ENCODE measurements at places on chromosomes 2 and 18. TPM values are rescaled to one million over a fixed set of nuclear protein-coding genes. Genes with fewer than 3 reads are reported as not detected.

SGPP2 gene
- total RNA-seq = 20.8 TPM

- no peak overlapping the region for H3K4me3 ChIP-seq
- H3K27ac ChIP-seq = no peak overlapping the region
- no peaks in the 10 kb centered on the region for H3K27me3 ChIP-seq
Observed at GRCh38 chr2:13905831-13906230, 726.7 kb upstream of the LRATD1 start.

LYG1 gene
- 0.29 TPM for total RNA-seq

DNA sequence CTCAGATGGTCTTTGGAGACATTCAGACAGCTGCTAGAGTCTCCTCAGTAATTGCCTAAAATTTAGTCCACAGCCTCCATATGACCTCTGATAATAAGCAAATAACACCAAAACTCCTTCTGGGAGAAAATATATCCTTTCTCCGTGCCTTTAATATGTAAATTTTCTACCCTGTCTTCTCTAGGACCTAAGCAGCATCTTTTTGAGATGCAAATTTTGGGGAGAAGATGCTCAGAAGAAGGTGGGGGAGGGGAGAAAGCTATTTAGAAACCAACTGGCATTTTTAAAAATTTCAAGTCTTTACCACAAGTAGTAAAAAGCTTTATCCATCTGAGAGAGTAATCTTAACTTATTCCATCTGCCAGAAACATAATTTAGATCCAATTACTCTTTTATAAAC, 120.4 kb upstream of the MSH6 start:
- no peak for DNase-seq
- H3K4me3 ChIP-seq = no peak overlapping the region
- no peak overlapping the region for H3K27ac ChIP-seq
- no peaks in the 10 kb centered on the region for H3K4me1 ChIP-seq

- no peak overlapping the region for H3K4me3 ChIP-seq
- H3K4me1 ChIP-seq = peaks cover 3% of the 10 kb centered on the region
- H3K36me3 ChIP-seq = no peaks in the 10 kb centered on the region
- DNase-seq = no peak
Observed at GRCh38 chr2:160581448-160581847, 87.8 kb upstream of the RBMS1 start.

DNA sequence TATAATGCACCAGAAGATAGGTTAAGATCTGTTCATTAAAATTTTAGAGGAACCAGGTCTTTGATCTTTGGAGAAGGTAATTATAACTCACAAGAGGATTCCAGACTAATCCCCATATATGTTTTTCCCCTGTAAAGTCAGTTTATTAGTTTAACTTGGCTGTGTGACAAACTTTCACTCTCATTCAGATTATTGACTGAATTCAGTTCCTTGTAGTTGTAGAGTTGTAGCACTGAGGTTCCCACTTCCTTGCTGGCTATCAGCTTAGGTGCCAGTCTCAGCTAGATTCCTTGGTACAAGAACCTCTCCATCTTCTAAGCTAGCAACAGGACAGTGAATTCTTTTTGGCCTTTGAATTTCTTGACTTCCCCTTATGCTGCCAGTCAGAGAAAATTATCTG, 19.1 kb downstream of the REG1A start:
- DNase-seq = no peak
- H3K27me3 ChIP-seq = no peaks in the 10 kb centered on the region
- no peaks in the 10 kb centered on the region for H3K4me1 ChIP-seq
- no peak overlapping the region for H3K4me3 ChIP-seq
- no peak overlapping the region for H3K27ac ChIP-seq

DNA sequence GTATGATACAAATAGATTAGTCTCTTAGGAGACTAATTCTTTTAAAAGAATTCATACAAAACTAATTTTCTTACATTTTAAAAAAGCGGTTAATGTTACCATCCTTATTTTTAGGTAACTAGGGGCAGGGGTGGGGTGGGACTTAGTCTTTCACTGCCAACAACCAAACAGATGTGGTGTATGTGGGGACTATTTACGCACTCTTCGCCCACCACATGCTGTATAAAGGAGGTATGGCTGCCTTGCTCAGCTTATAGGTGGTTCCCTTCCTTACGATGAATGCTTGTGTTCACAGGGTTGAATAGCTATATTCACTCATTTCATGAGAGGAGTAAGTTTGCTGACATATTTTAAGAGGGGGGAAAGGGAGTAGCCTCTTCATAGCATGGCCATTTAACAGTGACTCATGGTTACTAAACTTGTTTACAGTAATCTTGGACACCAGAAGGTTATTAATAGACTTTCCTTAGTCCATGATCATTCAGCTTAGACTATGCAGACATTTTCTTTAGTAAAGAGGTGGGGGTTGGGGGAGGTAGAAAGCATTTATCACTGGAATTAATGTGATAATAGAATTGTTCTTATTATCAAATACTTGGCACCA, 61.8 kb downstream of the CAB39 start:
- no peaks in the 10 kb centered on the region for H3K27me3 ChIP-seq
- no peak overlapping the region for H3K4me3 ChIP-seq
- no peak for DNase-seq

MOCOS gene
- total RNA-seq = 0.36 TPM

FBXO15 gene
- total RNA-seq = 0.75 TPM

TUBB8B gene
- not detected for total RNA-seq

DNA sequence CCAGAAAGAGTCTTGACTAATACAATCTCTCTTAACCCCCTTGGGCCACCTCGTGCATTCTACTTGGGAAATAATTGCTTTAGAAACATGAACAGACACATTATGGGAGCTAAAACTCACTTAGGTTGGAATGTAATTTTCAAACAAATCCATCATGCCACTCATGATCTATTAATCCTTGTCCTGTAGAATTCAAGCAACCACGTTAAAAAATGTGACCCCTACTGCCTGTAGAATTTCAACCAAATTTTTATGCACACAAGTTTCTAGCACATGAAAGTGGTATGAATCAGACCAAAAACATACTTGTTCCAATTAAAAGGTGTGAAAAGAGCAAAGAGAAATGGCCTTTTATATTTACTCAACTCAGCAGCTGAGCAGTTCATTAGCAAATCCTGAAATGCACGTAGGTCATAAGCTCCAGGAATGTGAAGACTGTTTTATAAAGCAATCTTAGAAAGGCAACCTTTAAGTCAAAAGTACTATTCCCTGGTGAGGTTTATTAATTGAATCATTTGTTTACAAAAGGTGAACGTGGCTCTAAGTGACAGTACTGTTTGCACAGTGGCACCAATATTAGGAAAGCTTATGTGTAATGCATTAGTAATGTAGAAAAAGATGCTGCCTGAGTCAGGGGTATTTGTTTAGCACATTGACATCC, 459.4 kb upstream of the UBE2E3 start:
- H3K27me3 ChIP-seq = peaks cover 2% of the 10 kb centered on the region
- no peak overlapping the region for H3K4me3 ChIP-seq

- peaks cover 7% of the 10 kb centered on the region for H3K4me1 ChIP-seq
- no peak for DNase-seq
- no peak overlapping the region for H3K4me3 ChIP-seq
- no peaks in the 10 kb centered on the region for H3K36me3 ChIP-seq
Observed at GRCh38 chr2:30796699-30797098, 10.5 kb downstream of the CAPN13 start.

DNA sequence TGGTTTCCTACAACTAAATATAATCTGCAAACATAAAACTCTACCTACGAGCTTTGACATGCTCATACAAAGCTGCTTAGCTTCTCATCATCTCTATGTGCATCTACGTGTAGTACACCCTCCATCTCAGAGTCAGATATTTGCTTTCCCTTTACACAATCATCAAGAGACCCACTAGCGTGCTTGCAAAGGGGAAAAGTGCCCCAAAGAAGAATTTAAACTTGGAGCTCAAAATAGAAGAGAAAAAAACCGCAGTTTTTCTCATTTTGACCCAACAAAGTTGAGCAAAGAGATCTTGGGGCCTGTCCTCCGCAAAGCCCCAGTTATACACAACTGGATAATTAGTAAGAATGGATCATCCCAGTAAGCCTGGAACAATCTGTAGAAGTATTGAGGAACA, 104.1 kb downstream of the PAX3 start:
- DNase-seq = no peak
- H3K4me1 ChIP-seq = no peaks in the 10 kb centered on the region
- H3K36me3 ChIP-seq = no peaks in the 10 kb centered on the region
- H3K27me3 ChIP-seq = peaks cover 5% of the 10 kb centered on the region

- no peaks in the 10 kb centered on the region for H3K36me3 ChIP-seq
- H3K27ac ChIP-seq = no peak overlapping the region
- peaks cover 2% of the 10 kb centered on the region for H3K27me3 ChIP-seq
- no peak overlapping the region for H3K4me3 ChIP-seq
- H3K4me1 ChIP-seq = no peaks in the 10 kb centered on the region
- no peak for DNase-seq
Observed at GRCh38 chr2:1605102-1606045, 138.9 kb downstream of the PXDN start.

GRCh38 chr2:226797989-226798421, 1.6 kb downstream of the IRS1 start:
- H3K36me3 ChIP-seq = no peaks in the 10 kb centered on the region
- no peak overlapping the region for H3K27ac ChIP-seq
- DNase-seq = no peak
- H3K4me3 ChIP-seq = peak overlapping the region; percentile 77
- peaks cover 33% of the 10 kb centered on the region for H3K4me1 ChIP-seq

DNA sequence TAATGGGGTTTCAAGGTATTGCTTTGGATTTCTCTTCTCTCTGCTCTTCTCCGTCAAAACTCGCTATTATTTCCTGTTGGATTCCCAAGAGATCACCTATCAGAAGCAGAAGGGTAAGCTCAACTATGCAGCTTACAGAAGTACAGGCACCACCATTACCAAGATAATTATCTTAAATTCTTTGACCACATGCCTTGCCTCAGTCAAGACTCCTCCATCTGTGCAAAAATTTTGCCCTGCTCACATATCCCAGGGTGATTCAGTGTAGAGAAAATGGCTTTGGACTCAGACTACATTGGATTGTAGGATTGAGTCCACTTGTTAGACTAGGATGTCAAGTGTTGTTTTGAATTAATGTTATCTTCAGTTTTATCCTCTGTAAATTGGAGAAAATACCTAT, 698.7 kb downstream of the TDRD15 start:
- no peaks in the 10 kb centered on the region for H3K4me1 ChIP-seq
- no peak overlapping the region for H3K27ac ChIP-seq
- H3K4me3 ChIP-seq = no peak overlapping the region
- no peak for DNase-seq
- H3K27me3 ChIP-seq = no peaks in the 10 kb centered on the region
- no peaks in the 10 kb centered on the region for H3K36me3 ChIP-seq

DNA sequence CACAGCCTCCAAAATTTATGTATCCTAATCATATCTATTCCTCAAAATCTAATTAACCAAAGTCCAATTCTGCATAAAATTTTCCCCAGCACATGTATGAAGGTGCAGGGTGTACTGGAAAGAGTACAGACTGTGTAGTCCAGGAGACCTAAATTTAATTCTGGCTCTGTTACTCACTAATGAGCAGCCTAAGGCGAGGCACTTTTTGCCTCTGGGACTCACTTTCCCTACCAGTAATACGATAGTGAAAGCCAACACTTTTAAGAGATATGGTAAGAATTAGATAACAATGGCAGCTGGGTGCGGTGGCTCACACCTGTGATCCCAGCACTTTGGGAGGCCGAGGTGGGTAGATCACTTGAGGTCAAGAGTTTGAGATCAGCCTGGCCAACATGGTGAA, 177.7 kb downstream of the PIEZO2 start:
- DNase-seq = no peak
- no peak overlapping the region for H3K4me3 ChIP-seq
- H3K27me3 ChIP-seq = no peaks in the 10 kb centered on the region
- no peaks in the 10 kb centered on the region for H3K4me1 ChIP-seq
- H3K27ac ChIP-seq = no peak overlapping the region

LYPD6B gene
- total RNA-seq = not detected

SRBD1 gene
- total RNA-seq = 19.3 TPM

APOB gene
- total RNA-seq = not detected

DNA sequence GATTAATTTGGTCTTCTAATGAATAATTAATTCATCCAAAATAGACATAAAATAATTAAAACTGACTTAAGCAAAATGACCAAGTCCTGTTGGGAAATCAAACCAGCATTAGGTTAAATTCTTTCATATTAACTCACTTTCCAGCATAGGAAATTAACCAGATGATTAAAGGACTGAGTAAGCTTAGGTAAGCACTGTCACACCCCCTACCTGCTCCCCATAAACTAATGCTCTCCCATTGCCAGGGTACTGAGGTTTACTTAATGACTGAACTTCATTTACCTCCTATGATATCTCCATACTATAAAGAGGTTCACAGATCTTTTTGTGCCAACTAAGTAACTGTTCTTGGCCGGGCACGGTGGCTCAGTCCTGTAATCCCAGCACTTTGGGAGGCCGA, 13.7 kb downstream of the DSC2 start:
- DNase-seq = no peak
- H3K27me3 ChIP-seq = no peaks in the 10 kb centered on the region
- no peak overlapping the region for H3K27ac ChIP-seq
- H3K36me3 ChIP-seq = no peaks in the 10 kb centered on the region
- H3K4me3 ChIP-seq = no peak overlapping the region
- H3K4me1 ChIP-seq = no peaks in the 10 kb centered on the region

GRCh38 chr2:163347982-163348856, 387.6 kb downstream of the FIGN start:
- H3K27ac ChIP-seq = no peak overlapping the region
- H3K4me1 ChIP-seq = no peaks in the 10 kb centered on the region
- H3K36me3 ChIP-seq = no peaks in the 10 kb centered on the region
- DNase-seq = no peak

PSMA8 gene
- 1.3 TPM for total RNA-seq

GRCh38 chr2:172242961-172243360, 140.3 kb upstream of the DLX2 start:
- H3K27me3 ChIP-seq = peaks cover 8% of the 10 kb centered on the region
- no peaks in the 10 kb centered on the region for H3K36me3 ChIP-seq
- H3K4me3 ChIP-seq = no peak overlapping the region
- no peak for DNase-seq
- H3K27ac ChIP-seq = no peak overlapping the region
